ENCODE measurements at places on chromosomes 1 and 21. TPM values are rescaled to one million over a fixed set of nuclear protein-coding genes. Genes with fewer than 3 reads are reported as not detected.
A peak's percentile ranks its signal among the peaks of the same experiment; 100 is the strongest.

GRCh38 chr1:201562257-201562656 lies 23.3 kb downstream of the NAV1 start:
- no peak for DNase-seq
- no peaks in the 10 kb centered on the region for H3K27me3 ChIP-seq
- H3K4me3 ChIP-seq, result no peak overlapping the region
- H3K4me1 ChIP-seq, result no peaks in the 10 kb centered on the region
- no peaks in the 10 kb centered on the region for H3K36me3 ChIP-seq
- no peak overlapping the region for H3K27ac ChIP-seq

GRCh38 chr1:201877877-201878401 lies 10.8 kb upstream of the SHISA4 start:
- DNase-seq, result peak; percentile 57
- no peak overlapping the region for H3K4me3 ChIP-seq
- no peak overlapping the region for H3K27ac ChIP-seq
- H3K4me1 ChIP-seq, result no peaks in the 10 kb centered on the region
- H3K27me3 ChIP-seq, result no peaks in the 10 kb centered on the region
- peaks cover 33% of the 10 kb centered on the region for H3K36me3 ChIP-seq

DNA sequence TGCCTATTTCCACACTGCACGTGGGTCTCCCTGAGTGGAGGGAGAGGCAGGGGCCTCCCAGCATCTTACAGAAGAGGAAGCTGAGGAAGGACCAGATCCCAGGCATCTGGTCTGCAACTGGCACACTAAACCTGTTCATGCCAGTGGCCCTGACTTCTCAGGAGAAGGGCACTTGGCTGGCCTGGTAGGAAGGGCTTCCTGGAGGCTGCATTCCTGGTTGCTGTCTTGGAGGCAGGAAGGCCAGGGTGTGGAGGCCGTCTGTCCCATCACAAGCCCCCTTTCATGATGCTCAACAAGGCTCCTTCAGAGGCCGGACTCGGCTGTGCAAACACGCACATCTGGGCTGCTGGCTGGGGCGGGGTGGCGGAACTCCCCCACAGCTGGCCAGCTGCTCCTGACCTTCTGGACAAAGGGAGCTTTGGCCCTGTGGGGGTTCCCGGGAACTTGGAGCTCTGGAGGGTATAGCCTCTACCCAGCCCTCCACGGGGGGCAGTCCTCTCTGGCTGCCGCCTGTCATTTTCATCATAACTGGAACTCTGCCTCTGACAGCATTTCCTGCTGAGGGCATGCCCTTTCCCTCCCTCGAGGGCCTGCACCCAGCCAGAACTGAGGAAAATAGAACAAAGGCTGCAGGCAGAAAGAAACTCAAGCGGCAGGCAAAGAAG lies 39.2 kb upstream of the POU3F1 start:
- H3K36me3 ChIP-seq, result no peaks in the 10 kb centered on the region
- no peaks in the 10 kb centered on the region for H3K27me3 ChIP-seq
- H3K27ac ChIP-seq, result no peak overlapping the region

DNA sequence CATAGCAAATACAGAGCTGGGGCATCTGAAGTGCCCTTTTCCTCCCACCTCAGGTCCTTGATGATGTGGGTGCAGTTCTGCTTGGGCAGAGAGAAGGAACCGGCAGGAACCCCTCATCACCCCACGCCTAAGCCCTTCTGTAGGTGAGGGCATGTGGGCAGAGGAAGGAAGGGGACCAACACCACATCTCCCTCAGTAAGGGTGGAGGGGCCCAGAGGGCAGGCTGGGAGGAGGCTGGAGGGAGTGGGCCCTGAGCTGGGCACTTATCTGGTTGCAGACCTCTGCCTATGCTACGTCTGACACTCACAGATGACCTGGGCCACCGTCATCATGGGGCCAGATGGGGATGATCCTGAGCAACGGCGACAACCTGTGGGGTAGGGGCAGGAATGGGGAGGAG lies 11.0 kb downstream of the ZNF687 start:
- H3K36me3 ChIP-seq, result peaks cover 96% of the 10 kb centered on the region
- H3K4me1 ChIP-seq, result no peaks in the 10 kb centered on the region
- no peak overlapping the region for H3K4me3 ChIP-seq
- DNase-seq, result no peak

GRCh38 chr1:90722874-90723589 lies 5.9 kb upstream of the BARHL2 start:
- no peaks in the 10 kb centered on the region for H3K4me1 ChIP-seq

GRCh38 chr1:53174971-53175913 lies 21.4 kb upstream of the CPT2 start:
- H3K4me1 ChIP-seq, result no peaks in the 10 kb centered on the region
- no peak overlapping the region for H3K27ac ChIP-seq
- no peak overlapping the region for H3K4me3 ChIP-seq

GRCh38 chr1:197333041-197333440 lies 65.0 kb downstream of the CRB1 start:
- DNase-seq, result no peak
- H3K4me1 ChIP-seq, result no peaks in the 10 kb centered on the region
- no peak overlapping the region for H3K27ac ChIP-seq
- H3K27me3 ChIP-seq, result no peaks in the 10 kb centered on the region

The FCGR1A gene
- total RNA-seq, result 2.7 TPM

The KLF17 gene
- not detected for total RNA-seq

The CCDC185 gene
- total RNA-seq, result not detected

The LIX1L gene
- total RNA-seq, result 13.1 TPM

The TAS1R3 gene
- total RNA-seq, result 0.19 TPM

Measured in thymus (tissue), 14 donors.